Glutamatergic neuron (in vitro differentiated cells): ENCODE measurements at places on chromosomes 7 and 10. TPM values are rescaled to one million over a fixed set of nuclear protein-coding genes. Genes with fewer than 3 reads are reported as not detected.

DNA sequence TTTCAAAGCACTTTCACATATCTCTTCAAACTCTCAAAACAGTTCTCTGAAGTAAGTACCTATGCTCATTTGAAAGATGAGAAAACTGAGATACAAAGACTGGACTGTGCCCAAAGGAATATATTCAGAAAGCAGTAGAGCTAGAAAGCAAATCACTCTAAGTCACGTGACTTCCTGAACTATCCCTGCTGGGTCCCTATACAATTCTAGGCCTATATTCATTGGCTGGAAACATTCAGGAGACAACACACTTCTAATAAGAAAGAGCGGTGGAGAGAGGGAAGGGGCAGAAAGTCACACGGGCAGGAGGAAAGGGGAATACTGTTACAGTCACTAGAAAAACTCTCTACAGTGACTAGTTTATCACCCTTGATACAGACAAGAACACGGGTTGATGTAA, 140.0 kb downstream of the CHCHD3 start:
- no peaks in the 10 kb centered on the region for H3K27me3 ChIP-seq
- peaks cover 2% of the 10 kb centered on the region for H3K4me1 ChIP-seq
- H3K27ac ChIP-seq: no peak overlapping the region
- DNase-seq: no peak
- no peaks in the 10 kb centered on the region for H3K36me3 ChIP-seq

- H3K4me3 ChIP-seq: no peak overlapping the region
- H3K4me1 ChIP-seq: no peaks in the 10 kb centered on the region
- H3K36me3 ChIP-seq: no peaks in the 10 kb centered on the region
These were observed 17.7 kb upstream of the PPIF start for GRCh38 chr10:79329529-79329928.

The AEBP1 gene
- 35.4 TPM for total RNA-seq

GRCh38 chr7:96436880-96437279, 115.0 kb upstream of the SLC25A13 start:
- no peak for DNase-seq
- H3K27ac ChIP-seq: no peak overlapping the region
- H3K4me1 ChIP-seq: no peaks in the 10 kb centered on the region
- H3K27me3 ChIP-seq: no peaks in the 10 kb centered on the region
- H3K36me3 ChIP-seq: no peaks in the 10 kb centered on the region

GRCh38 chr7:96359876-96360275, 38.0 kb upstream of the SLC25A13 start:
- no peak for DNase-seq
- no peaks in the 10 kb centered on the region for H3K4me1 ChIP-seq
- no peak overlapping the region for H3K27ac ChIP-seq

- no peak overlapping the region for H3K27ac ChIP-seq
These were observed 13.5 kb downstream of the ATP6V0E2 start for GRCh38 chr7:149887311-149887710.

- no peak for DNase-seq
- peaks cover 9% of the 10 kb centered on the region for H3K27me3 ChIP-seq
- H3K4me3 ChIP-seq: no peak overlapping the region
- peak overlapping the region; percentile 25 for H3K27ac ChIP-seq
These were observed 7.5 kb upstream of the JAKMIP3 start for GRCh38 chr10:132058111-132058745.

- H3K27me3 ChIP-seq: peaks cover 1% of the 10 kb centered on the region
- no peak overlapping the region for H3K27ac ChIP-seq
- H3K4me3 ChIP-seq: no peak overlapping the region
- no peaks in the 10 kb centered on the region for H3K36me3 ChIP-seq
These were observed 139.7 kb upstream of the TMEM72 start for GRCh38 chr10:44771233-44771995.

GRCh38 chr10:50536617-50537240, 87.0 kb downstream of the SGMS1 start:
- no peak for DNase-seq
- no peaks in the 10 kb centered on the region for H3K4me1 ChIP-seq
- no peak overlapping the region for H3K4me3 ChIP-seq
- H3K27me3 ChIP-seq: no peaks in the 10 kb centered on the region
- no peak overlapping the region for H3K27ac ChIP-seq

- H3K27ac ChIP-seq: no peak overlapping the region
- H3K4me1 ChIP-seq: no peaks in the 10 kb centered on the region
- no peak overlapping the region for H3K4me3 ChIP-seq
These were observed 16.0 kb downstream of the PAPSS2 start for GRCh38 chr10:87675396-87676376.

DNA sequence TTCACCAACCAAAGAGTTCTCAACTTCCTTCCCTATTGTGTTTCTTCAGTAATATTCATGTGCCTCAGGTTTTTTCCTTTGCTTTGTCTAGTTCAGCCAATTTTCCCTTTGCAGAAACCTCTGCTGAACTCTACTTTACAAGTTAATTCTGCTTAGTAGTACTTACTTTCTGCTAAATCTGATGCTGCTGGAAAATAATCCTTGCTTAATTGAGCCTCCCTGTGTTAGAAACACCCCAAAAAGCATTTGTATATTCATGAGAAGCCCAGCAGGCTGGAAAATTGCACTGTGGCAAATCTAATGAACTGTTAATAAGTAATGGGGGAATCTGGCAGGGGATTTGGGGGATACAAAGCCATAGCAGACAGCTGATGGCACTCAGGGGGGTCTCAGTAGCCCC, 78.5 kb downstream of the CDCA7L start:
- H3K4me1 ChIP-seq: no peaks in the 10 kb centered on the region
- H3K27me3 ChIP-seq: no peaks in the 10 kb centered on the region
- no peak overlapping the region for H3K4me3 ChIP-seq
- no peak overlapping the region for H3K27ac ChIP-seq
- no peak for DNase-seq

GRCh38 chr7:152137476-152138025, 112.1 kb downstream of the GALNT11 start:
- H3K4me1 ChIP-seq: peaks cover 2% of the 10 kb centered on the region
- H3K27ac ChIP-seq: no peak overlapping the region
- no peak for DNase-seq

- no peak overlapping the region for H3K4me3 ChIP-seq
- H3K36me3 ChIP-seq: peaks cover 6% of the 10 kb centered on the region
- peaks cover 4% of the 10 kb centered on the region for H3K27me3 ChIP-seq
These were observed 256.0 kb upstream of the MKI67 start for GRCh38 chr10:128382225-128382624.

- DNase-seq: no peak
- H3K4me3 ChIP-seq: no peak overlapping the region
- H3K27ac ChIP-seq: no peak overlapping the region
- H3K27me3 ChIP-seq: peaks cover 4% of the 10 kb centered on the region
- no peaks in the 10 kb centered on the region for H3K4me1 ChIP-seq
These were observed 19.4 kb upstream of the SRGN start for GRCh38 chr10:69068549-69068948.

DNA sequence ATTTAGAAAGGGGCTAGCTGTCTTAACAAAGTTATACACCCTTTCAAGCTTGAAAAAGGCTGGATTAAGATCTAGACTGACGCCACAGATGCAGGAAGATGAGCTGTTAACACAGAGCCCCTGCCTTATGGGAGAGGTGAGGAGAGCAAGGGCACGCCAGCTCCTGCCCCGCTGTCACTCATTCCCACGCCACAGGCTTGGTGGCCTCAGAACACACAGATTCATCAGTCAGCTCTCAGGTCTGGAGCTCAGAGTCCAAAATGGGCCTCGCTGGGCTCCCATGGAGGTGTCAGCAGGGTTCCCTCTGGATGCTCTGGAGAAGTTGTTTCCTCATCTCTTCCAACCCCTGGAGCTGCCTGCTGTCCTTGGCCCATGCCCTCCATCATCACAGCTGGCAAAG, 554.2 kb downstream of the TCERG1L start:
- no peak overlapping the region for H3K4me3 ChIP-seq
- DNase-seq: no peak

DNA sequence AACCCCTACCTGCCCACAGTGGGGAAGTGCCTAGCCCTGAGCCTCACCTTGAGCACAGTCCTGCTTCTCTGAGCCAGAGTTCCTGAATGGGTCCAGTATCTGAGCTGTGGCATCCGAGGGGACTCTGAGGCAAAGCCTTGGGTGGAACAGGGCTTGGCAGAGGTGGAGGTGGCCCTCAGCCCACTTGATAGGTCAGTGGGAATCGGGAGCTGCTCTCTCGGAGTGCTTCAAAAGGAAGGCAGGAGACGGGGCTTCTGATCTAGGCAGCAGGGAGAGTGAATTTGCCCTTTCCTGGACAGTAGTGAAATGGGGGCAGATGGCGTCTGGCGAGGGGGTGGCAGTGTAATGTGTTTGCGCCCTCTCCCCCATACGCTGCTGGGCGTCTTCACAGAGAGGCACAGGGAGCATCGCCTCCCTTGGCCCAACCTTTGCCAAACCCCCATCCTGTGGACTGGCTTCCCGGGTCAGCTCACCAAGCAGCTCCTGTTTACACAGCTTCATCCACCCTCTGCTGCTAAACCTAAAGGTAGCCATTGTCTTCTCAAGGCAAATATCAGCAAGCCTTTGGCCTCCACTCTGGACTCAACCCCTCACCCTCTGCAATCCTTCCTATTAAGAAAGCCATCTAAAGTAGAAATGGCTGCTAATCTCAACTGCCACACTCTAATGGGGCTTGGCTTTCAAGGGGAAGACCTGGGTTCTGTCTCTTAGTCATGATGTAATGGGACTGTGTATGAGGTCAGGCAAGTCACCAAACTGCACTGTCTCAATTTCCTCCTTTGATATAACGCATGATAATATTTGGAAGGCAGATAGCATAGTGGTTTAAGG, 21.1 kb upstream of the VDAC2 start:
- peaks cover 4% of the 10 kb centered on the region for H3K27me3 ChIP-seq
- no peaks in the 10 kb centered on the region for H3K36me3 ChIP-seq
- H3K4me1 ChIP-seq: peaks cover 3% of the 10 kb centered on the region
- no peak overlapping the region for H3K27ac ChIP-seq
- DNase-seq: no peak

DNA sequence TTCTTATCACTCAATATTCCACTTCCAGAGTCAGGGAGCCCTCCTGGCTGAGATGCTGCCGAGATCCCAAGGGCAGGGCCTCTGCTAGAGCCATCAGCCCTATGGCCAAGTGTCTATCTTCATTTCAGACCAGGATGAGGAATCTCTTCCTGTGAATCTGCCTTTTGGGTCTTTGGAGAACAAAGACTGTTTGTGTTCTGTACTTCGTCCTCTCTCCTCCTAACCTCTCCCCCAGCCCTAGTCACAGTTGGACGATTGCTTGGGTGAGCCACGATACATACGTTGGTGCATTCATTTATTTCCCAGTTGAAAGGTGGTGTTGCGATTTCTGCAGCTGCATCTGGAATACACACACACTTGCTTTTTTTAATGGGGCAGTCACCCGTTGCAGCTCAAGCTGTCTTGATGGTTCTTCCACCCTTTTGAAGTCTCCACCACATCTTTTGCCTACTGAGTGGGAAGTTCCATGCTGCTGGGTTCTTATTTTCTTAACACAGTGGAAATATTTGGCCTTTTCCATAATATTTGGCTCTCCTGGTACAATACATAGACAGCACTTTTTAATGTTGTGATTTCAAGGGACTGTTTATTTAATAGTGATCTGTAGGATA, 26.7 kb downstream of the SH3PXD2A start:
- H3K4me1 ChIP-seq: peaks cover 12% of the 10 kb centered on the region
- H3K36me3 ChIP-seq: no peaks in the 10 kb centered on the region
- peaks cover 2% of the 10 kb centered on the region for H3K27me3 ChIP-seq
- DNase-seq: no peak
- H3K4me3 ChIP-seq: no peak overlapping the region

The BTBD16 gene
- 0.98 TPM for total RNA-seq

DNA sequence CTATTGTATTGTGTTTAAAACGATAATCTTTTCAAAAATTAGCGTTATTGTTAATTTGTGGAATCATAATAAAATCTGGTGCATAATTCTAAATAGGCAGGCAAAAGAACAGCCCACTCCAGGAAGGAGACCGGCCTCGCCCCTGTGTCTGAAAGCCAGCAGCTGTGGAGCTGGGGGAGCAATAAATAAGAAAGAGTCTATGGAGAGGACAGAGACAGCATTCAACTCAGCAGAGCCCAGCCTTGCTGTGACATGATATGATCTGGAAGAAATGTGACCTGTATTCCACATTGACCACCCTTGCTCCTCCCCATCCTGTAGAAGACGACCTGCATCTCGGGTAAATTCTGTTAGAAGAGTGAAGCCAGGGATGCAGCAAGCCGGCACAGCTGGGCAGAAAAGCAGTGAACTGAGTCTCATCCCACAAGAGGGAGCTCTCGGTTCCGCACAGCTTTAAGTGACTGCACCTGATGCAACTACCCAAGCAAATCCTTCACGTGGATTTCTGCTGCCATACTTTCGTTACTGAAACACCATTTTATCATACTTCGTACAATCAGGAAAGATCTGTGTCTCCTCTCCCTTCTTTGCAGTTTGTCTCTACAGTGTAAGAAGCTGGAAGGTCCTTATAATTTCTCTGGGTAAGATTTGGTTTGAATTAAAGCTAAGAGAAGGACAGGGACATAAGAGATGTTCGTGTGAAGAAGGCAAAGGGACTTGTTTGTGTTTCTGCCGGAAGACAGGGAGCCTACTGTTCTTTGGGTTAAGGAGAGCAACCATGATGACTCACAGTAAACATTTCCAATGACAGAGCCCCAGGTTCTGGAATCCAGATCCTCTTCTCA, 427.1 kb downstream of the GPAM start:
- H3K27ac ChIP-seq: no peak overlapping the region
- H3K4me3 ChIP-seq: no peak overlapping the region
- no peaks in the 10 kb centered on the region for H3K36me3 ChIP-seq
- no peaks in the 10 kb centered on the region for H3K27me3 ChIP-seq

The SPRN gene
- total RNA-seq: 2.0 TPM

DNA sequence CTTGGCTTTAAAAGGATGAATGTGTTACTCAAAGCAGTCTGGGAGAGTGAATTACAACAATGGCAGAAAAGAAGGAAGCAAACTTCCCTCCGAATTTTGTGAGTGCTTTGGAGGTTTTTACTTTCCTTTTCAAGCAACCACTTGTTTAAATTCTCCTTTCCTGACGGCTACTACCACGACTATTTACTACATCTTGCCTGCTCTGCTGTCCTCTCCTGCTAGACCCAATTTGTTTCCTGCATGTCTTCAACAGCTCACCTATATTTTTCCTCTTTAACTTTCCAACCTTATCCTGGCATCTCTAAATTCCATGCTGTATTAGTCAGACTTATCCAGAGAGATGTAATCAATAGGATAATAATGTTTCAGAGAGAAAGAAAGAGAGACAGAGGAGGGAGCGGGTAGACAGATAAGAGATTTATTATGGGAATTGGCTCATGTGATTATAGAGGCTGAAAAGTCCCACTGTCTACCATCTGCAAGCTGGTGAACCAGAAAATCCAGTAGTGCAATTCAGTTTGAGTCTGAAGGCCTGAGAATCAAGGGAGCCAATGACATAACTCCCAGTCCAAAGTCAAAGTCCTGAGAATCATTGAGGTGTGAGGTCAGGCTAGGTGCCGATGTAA, 42.8 kb upstream of the SLC13A1 start:
- H3K36me3 ChIP-seq: no peaks in the 10 kb centered on the region
- no peak overlapping the region for H3K4me3 ChIP-seq
- no peaks in the 10 kb centered on the region for H3K27me3 ChIP-seq
- no peak overlapping the region for H3K27ac ChIP-seq
- DNase-seq: no peak
- H3K4me1 ChIP-seq: no peaks in the 10 kb centered on the region

The TFPI2 gene
- total RNA-seq: 3.2 TPM

DNA sequence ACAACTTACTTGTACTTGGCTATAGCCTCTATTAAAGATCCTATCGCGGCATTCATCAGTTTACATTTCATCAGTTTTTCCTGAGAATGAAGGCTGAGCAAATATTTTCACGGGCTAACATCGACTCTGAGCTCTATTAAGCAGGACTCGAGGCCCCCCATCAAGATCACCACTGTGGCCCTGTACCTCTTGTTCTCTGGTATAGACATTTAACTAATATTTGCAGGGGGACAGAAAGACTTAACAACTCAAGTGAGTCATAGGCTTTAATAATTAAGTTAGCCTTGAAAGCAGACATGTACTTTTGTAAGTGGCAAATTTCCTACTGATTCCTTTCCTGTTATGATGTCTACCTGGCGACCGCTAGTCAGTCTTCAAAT, 45.4 kb downstream of the DOCK4 start:
- H3K36me3 ChIP-seq: no peaks in the 10 kb centered on the region
- H3K27ac ChIP-seq: no peak overlapping the region
- H3K27me3 ChIP-seq: no peaks in the 10 kb centered on the region
- H3K4me3 ChIP-seq: no peak overlapping the region
